Stimulated activated naive CD4-positive, alpha-beta T cell (primary cell): ENCODE measurements at places on chromosomes 3 and 15.

DNA sequence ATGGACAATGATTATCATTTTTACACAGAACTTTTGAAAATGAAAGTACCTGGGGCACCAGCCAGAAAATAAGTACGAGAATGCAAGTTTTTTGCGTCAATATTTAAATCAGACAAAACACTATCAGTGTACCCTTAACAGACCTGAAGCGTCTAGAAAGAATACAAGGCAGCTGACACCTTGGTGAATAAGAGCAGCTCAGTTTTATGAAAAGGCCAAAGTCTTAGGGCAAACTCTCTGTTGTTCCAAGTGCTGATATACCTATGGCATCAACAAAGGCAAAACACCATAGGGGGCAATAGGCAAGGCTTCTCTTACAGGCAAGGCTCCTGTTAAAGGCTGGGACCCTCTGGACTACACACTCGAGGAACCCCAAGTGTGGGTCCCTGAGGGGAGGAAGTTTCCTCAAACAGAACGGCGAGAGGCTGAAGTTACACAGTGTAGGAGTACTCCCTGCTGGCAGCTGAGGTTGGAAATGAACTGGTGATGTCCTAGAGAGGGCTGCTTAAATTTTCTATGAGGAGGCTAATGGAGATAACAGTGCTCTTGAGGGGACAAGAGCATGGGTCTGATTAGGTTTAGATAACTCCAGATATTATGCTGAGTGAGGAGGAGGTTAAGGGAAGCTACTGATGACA, 291.0 kb downstream of the TIGIT start:
- DNase-seq = no peak

GRCh38 chr3:20488151-20488550, 302.1 kb upstream of the SGO1 start:
- DNase-seq = no peak

DNA sequence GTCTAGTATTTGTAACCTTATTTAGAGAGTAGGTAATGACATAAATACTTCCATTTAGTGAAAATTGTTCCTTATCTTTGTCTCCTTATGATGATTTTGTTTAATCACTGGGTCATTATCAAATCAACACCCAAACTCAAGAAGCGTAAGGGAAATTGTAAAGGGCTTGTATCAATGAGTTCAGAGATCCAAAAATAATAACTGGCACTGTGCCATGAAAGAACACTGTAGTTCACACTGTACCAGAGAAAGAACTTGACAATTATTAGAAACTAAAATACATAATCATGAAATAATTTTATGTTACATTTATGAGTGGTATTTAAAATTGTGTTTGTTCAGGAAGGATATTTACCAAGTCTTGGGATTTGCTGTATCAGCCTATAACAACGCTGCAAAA, 895.4 kb downstream of the FHIT start:
- DNase-seq = no peak

- no peak for DNase-seq
Measured at GRCh38 chr15:36059596-36059995, 513.6 kb upstream of the DPH6 start.

GRCh38 chr3:189794518-189794917, 163.3 kb downstream of the TP63 start:
- DNase-seq = no peak

- peak; percentile 32 for DNase-seq
Measured at GRCh38 chr3:48919215-48920138, 835 bp downstream of the ARIH2 start.

GRCh38 chr3:197599089-197599765, 43.5 kb upstream of the BDH1 start:
- DNase-seq = no peak

DNA sequence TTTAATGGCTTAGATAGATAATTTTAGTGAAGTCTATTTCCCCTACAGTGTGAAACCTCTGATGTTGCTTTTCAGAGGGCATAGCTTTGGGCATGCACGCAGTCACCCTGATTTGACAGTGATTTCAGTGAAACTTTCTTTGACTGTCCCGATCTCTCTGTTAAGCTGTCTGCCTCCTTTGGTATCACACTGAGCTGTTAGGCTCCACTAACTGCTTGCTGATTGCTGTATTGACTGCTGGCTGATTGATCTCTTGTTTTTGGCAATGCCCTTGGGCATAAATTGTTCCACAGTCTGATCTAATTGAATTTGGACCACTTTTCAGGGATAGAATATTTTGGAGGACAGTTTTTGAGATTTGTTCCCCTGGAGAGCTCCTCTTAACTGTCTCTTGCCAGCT, 68.5 kb upstream of the CCDC54 start:
- no peak for DNase-seq

- DNase-seq = no peak
Measured at GRCh38 chr3:42562047-42562907, 19.5 kb downstream of the SEC22C start.

- no peak for DNase-seq
Measured at GRCh38 chr3:172709774-172710663, 848 bp downstream of the NCEH1 start.

DNA sequence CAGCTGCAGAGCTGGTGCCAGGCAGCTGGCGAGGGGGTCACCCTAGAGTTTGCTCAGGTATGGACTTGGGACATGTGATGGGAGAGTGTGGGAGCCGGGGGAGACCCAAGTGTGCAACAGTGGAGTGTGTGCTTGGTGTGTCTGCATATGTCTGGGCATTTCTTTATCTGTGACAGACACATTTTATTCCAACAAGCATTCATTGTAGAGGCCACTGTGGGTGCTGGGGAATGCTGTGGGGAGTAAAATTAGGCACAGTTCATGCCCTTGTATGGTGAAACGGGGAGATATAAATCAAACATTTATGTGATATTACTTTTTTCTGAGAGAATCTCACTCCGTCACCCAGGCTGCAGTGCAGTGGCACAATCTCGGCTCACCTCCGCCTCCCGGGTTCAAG, 4.2 kb downstream of the ACY1 start:
- DNase-seq = no peak

- no peak for DNase-seq
Measured at GRCh38 chr3:130707902-130708601, 38.6 kb downstream of the PIK3R4 start.

- no peak for DNase-seq
Measured at GRCh38 chr15:74226761-74227540, 9.2 kb upstream of the CCDC33 start.
